GM12878 (cell line): ENCODE measurements at places on chromosomes 7 and 10. TPM values are rescaled to one million over a fixed set of nuclear protein-coding genes. Genes with fewer than 3 reads are reported as not detected.

DNA sequence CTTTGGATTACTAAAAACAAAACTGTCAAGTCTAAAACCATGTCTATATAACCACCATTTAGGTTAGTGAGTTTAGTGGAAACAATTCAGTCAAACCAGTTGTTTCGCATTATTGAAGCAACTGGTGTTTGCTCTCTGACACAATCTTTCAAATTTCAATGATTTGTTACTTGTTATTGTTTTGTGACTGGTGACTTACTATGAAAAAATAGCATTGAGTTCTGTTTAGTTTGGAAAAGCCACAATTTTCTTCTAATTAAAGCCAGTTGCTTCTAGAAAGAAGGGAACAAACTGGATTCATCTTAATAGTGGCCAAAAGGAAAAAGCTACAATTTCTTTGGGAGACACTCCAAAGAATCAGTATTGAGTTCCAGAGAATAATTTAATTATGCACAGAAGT, 30.4 kb downstream of the LAMB4 start:
- H3K4me1 ChIP-seq: no peaks in the 10 kb centered on the region
- no peak for DNase-seq

GRCh38 chr7:131354390-131354789, 26.7 kb downstream of the MKLN1 start:
- no peak overlapping the region for H3K4me3 ChIP-seq
- H3K4me1 ChIP-seq: 0 out of 2 replicates have a peak, but pooled peaks cover 3% of the 10 kb centered on the region
- H3K27me3 ChIP-seq: no peaks in the 10 kb centered on the region
- H3K36me3 ChIP-seq: no peaks in the 10 kb centered on the region
- no peak for DNase-seq

DNA sequence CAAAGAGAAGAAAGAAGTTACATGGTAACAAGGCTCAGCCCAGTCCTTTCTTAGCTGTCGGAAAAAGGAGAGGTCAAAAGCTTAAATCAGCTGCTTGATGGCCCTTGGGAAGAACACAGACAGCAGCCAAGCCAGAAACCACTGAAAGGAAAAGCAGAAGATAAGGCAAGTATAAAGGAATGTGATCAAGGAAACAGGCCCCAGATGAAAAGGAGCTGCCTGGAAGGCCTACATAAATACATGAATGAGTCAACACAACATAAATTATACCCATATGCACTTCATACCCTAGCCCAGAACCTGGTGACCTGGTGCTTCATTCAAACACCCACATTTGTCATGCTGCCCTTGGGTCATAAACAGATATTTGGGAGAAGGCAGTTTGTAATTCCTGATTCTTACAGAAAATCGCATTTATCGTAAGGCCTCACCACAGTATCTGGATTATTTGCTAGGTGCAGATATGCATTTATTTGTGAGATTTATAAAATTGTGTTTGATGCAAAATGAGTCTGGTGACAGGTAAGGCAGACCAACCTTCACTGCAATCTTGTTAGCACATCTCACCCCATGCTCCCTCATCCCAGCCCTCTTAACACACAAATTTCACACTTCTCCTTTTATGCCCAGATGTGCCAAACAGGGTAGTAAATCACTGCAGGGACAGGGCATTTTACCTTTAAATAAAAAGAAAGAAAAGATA, 94.9 kb upstream of the KCNIP2 start:
- H3K27ac ChIP-seq: no peak overlapping the region
- H3K4me1 ChIP-seq: peaks cover 4% of the 10 kb centered on the region
- H3K36me3 ChIP-seq: no peaks in the 10 kb centered on the region; the same call in 1 of the 2 replicates
- H3K27me3 ChIP-seq: no peaks in the 10 kb centered on the region
- H3K4me3 ChIP-seq: no peak overlapping the region

- H3K4me1 ChIP-seq: no peaks in the 10 kb centered on the region
- no peaks in the 10 kb centered on the region for H3K27me3 ChIP-seq
- no peaks in the 10 kb centered on the region for H3K36me3 ChIP-seq
- H3K27ac ChIP-seq: no peak overlapping the region
- DNase-seq: no peak
Measured at GRCh38 chr10:29929006-29929405, 130.4 kb downstream of the JCAD start.

GRCh38 chr7:154965014-154965413, 37.9 kb downstream of the PAXIP1 start:
- H3K4me1 ChIP-seq: no peaks in the 10 kb centered on the region
- H3K36me3 ChIP-seq: peaks cover 18% of the 10 kb centered on the region
- no peaks in the 10 kb centered on the region for H3K27me3 ChIP-seq
- DNase-seq: no peak
- no peak overlapping the region for H3K27ac ChIP-seq

- H3K4me1 ChIP-seq: no peaks in the 10 kb centered on the region
- H3K4me3 ChIP-seq: no peak overlapping the region
- H3K36me3 ChIP-seq: no peaks in the 10 kb centered on the region
- DNase-seq: no peak
Measured at GRCh38 chr10:116606061-116606483, 14.7 kb upstream of the PNLIPRP2 start.

DNA sequence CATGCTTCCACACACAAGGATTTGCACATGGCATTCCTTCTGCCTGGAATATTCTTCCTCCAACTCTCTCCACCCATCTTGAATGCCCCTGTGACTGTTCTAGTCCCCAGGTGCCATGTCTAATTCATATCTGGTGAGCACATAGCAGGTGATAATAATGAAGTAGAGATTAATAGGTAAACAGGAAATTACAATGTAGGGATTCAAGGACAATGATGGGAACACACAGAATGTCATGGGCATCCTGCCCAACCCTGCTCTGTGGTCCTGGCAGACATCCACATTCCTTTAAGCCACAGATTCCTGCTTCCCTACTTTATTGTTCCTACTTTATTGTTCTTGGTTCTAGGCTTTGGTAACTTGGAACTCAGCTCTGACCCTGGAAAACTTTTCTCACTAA, 115.8 kb downstream of the THSD7A start:
- DNase-seq: no peak
- no peaks in the 10 kb centered on the region for H3K27me3 ChIP-seq
- H3K36me3 ChIP-seq: no peaks in the 10 kb centered on the region
- H3K27ac ChIP-seq: no peak overlapping the region
- no peak overlapping the region for H3K4me3 ChIP-seq

- DNase-seq: no peak
- no peaks in the 10 kb centered on the region for H3K36me3 ChIP-seq
- H3K27ac ChIP-seq: no peak overlapping the region
- no peaks in the 10 kb centered on the region for H3K4me1 ChIP-seq
Measured at GRCh38 chr7:40243076-40243475, 108.3 kb downstream of the SUGCT start.

GRCh38 chr7:135704074-135704473, 23.9 kb downstream of the SLC13A4 start:
- no peak overlapping the region for H3K4me3 ChIP-seq
- no peaks in the 10 kb centered on the region for H3K27me3 ChIP-seq
- DNase-seq: no peak
- no peaks in the 10 kb centered on the region for H3K36me3 ChIP-seq

DNA sequence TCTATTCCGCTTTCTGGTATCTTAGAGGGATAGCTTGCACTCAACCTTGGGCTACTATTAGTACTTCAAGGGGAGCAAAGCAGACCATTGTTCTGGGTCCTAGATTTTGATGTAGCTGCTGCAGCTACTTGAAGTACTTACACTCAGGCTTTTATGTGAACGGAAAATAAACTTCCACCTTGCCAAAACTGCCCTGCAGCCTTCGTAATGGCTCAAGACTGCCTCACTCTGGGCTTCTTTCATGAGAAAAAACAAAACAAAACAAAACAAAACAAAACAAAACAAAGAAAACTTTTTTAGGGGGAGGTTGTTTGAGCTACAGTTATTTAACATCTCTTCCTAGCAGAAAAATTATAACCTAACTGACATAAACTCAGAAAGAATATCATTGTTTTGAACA, 19.4 kb upstream of the EPHB6 start:
- H3K27ac ChIP-seq: no peak overlapping the region
- H3K4me1 ChIP-seq: peaks cover 19% of the 10 kb centered on the region
- H3K4me3 ChIP-seq: no peak overlapping the region
- no peaks in the 10 kb centered on the region for H3K36me3 ChIP-seq
- no peaks in the 10 kb centered on the region for H3K27me3 ChIP-seq
- no peak for DNase-seq

GRCh38 chr7:6154542-6155404, 117.7 kb downstream of the CYTH3 start:
- H3K4me1 ChIP-seq: no peaks in the 10 kb centered on the region
- no peaks in the 10 kb centered on the region for H3K27me3 ChIP-seq
- no peak overlapping the region for H3K4me3 ChIP-seq
- H3K27ac ChIP-seq: no peak overlapping the region
- H3K36me3 ChIP-seq: peaks cover 26% of the 10 kb centered on the region

DNA sequence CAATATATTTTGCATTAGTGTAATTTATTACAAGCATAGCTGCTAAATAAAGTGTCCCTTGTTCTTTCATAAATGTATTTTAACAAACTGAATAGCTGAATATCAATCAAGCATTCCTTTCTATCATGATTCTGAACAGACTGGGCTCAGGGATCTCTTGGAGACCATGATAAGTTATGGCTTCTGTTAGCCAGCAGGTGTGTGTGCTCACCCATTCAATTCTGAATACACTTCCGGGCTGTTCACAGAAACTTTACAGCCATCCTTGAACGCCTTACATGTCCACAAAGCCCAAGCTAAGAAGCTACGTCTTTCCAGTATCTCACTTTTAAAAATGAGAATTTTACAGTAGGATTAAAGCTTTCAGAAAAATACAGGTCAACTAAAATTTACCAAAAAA, 115.1 kb downstream of the SVIL start:
- no peak overlapping the region for H3K4me3 ChIP-seq
- no peak for DNase-seq
- H3K27me3 ChIP-seq: no peaks in the 10 kb centered on the region
- no peak overlapping the region for H3K27ac ChIP-seq

- no peak for DNase-seq
- H3K27ac ChIP-seq: no peak overlapping the region
- H3K36me3 ChIP-seq: no peaks in the 10 kb centered on the region
- H3K27me3 ChIP-seq: no peaks in the 10 kb centered on the region
- H3K4me3 ChIP-seq: no peak overlapping the region
Measured at GRCh38 chr10:77442699-77443189, 194.9 kb downstream of the KCNMA1 start.

- no peaks in the 10 kb centered on the region for H3K4me1 ChIP-seq
- peaks cover 7% of the 10 kb centered on the region; the same call in 1 of the 2 replicates for H3K27me3 ChIP-seq
- DNase-seq: no peak
- H3K27ac ChIP-seq: no peak overlapping the region
Measured at GRCh38 chr10:122362621-122363020, 11.9 kb upstream of the PLEKHA1 start.

DNA sequence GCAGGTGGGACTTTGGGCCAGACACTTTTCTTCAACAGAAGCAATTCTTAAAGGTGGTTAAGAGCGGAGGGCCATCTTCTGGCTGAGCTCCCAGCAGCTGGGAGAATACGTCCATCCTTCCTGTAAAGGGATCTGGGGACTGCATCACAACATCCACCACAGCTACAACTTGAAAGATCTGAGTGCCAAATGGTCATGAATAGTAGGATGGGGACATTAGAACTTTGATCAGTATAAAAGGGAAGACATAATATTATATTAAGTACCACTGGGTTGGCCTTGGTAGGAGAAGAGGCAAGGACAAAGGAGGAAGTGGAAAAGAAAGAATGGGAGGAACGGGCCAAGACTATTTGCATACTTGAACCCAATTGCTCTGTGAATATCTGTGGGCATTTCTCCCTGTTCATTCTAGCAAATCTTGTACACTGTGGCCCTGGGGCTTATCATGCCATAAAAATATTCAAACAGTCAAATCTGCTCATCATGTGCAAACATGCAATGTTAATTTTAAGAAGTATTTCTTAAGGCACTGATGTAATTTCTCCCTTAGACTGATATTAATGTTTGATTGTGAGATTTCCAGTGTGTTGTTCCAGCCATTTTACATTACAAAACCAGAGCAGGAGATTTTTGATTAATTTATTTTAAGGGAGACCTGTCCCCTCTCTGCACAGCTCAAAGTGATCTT, 65.5 kb upstream of the CREB5 start:
- H3K36me3 ChIP-seq: no peaks in the 10 kb centered on the region
- H3K4me1 ChIP-seq: no peaks in the 10 kb centered on the region
- no peak overlapping the region for H3K27ac ChIP-seq
- DNase-seq: no peak
- H3K4me3 ChIP-seq: no peak overlapping the region

DNA sequence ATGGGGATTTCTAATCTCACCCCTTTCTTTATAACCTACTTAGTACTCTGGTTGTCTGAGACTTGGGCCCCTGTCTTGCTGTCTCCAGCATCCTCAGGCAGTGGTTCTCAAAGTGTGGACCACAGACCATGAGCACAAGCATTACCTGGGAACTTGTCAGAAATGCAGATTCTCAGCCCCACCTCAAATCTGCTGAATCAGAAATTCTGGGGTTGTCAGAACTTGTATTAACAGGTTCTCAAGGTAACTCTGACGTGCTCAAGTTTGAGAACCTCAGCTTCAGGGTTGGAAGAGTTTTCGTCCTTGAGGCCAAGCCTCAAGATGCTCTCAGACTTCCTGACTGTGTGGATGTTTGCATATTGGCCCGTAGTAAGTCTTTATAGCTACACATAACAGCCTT, 97.4 kb downstream of the REEP3 start:
- no peaks in the 10 kb centered on the region for H3K27me3 ChIP-seq
- no peaks in the 10 kb centered on the region for H3K36me3 ChIP-seq

- no peaks in the 10 kb centered on the region; the same call in 1 of the 2 replicates for H3K27me3 ChIP-seq
- DNase-seq: no peak
- H3K27ac ChIP-seq: peak overlapping the region; percentile 88
- H3K4me1 ChIP-seq: peaks cover 12% of the 10 kb centered on the region
- H3K4me3 ChIP-seq: peak overlapping the region; percentile 95
- no peaks in the 10 kb centered on the region for H3K36me3 ChIP-seq
Measured at GRCh38 chr10:5978230-5978489, 817 bp upstream of the IL15RA start.

ADRB1 gene
- 3.9 and 4.5 TPM in 2 replicates for total RNA-seq

MBLAC1 gene
- 1.8 and 2.7 TPM in 2 replicates for total RNA-seq

GIMAP4 gene
- 0.54 and 1.0 TPM in 2 replicates for total RNA-seq

TLX1 gene
- not detected in 2 replicates for total RNA-seq

CALML3 gene
- not detected in 2 replicates for total RNA-seq

UCMA gene
- not detected in 2 replicates for total RNA-seq

COMMD3 gene
- total RNA-seq: 68.0 and 74.3 TPM in 2 replicates
